Central memory CD4-positive, alpha-beta T cell (primary cell): ENCODE measurements at places on chromosomes 2 and 18.

- peak; percentile 8 for DNase-seq
Observed at GRCh38 chr2:25168256-25169072, at the start of gene POMC. TSS of gene POMC (minus strand) at chr2:25168580. CDS start at chr2:25164772, 3,808 bp downstream.

GRCh38 chr18:10182009-10182624 lies 268.3 kb downstream of the VAPA start:
- no peak for DNase-seq

- DNase-seq: no peak
Observed at GRCh38 chr18:48815179-48815515, 135.6 kb downstream of the SMAD7 start.

- DNase-seq: no peak
Observed at GRCh38 chr2:239603411-239604356, 202.9 kb upstream of the HDAC4 start.

DNA sequence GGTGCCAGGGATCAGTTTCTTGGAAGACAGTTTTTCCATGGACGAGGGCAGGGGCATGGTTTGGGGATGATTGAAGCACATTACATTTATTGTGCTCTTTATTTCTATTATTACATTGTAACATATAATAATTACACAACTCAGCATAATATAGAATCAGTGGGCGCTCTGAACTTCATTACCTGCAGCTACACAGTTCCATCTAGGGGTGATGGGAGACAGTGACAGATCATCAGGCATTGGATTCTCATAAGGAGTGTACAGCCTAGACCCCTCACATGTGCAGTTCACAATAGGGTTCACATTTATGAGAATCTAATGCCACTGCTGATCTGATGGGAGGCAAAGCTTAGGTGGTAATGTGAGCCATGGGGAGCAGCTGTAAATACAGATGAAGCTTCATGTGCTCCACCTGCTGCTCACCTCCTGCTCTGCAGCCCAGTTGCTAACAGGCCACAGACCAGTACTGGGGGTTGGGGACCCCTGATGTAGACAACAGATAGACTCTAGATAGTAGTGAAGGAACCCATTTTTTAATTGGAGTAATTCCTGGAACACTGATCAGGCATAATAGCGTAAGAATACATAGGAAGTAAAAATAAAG lies 41.5 kb upstream of the MC4R start:
- no peak for DNase-seq

DNA sequence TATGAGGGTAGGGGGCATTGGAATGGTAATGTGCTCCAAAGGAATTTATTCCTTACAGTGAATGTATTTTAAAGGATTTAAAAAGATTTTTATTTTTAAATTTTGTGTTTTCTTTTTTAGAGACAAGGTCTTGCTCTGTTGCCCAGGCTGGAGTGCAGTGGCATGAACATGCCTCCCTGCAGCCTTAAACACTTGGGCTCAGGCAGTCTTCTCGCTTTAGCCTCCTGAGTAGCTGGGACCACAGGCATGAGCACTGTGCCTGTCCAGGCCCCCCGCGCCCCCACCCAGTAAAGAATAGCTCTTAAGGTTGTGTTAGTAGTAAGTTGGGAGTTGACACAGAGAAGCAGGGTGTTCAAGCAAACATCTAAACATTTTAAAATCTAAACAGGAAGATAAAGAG lies 36.6 kb downstream of the PHLPP1 start:
- no peak for DNase-seq

- no peak for DNase-seq
Observed at GRCh38 chr2:119852214-119852613, 92.5 kb downstream of the PTPN4 start.

DNA sequence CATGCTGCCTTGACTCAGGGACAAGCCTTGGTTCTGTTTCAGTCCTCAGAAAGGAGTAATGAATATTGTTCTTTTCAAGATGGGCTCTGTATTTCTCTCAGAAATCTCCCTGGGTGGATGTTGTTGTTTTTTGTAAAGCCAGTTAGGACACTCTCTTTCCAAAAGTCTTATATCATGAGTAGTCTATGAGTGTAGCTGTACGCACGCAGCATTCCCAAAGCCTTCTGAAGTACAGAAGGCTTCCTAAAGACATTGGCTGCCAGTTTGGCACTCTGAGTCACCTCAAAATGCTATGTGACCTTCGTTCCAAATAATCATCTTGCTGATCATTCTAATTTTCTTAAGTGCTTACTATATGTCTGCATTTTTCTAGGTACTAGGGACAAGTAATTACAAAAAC lies 16.7 kb upstream of the GTF2A1L start:
- DNase-seq: no peak

DNA sequence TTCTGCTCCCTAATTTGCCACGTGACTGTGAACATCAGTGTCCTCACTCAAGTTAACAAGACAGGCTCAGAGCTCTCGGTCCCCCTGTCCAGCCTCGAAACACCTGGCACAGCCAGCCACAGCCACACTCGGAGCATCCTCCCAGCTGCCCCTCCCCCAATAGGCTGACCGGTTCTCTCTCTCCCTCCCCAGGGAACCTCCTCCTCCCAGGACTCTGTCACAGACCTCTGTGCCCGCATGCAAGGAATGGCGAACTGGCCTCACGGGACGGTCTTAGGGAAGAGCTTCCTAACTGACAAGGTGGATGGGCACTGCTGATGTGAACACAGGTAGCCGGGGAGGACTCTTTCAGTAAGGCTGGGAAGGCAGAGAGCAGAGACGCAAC lies 18.8 kb downstream of the CYP26B1 start:
- no peak for DNase-seq

GRCh38 chr2:236205867-236206645 lies 37.9 kb upstream of the GBX2 start:
- DNase-seq: no peak

GRCh38 chr2:13558368-13558767 lies 841.6 kb downstream of the TRIB2 start:
- no peak for DNase-seq

DNA sequence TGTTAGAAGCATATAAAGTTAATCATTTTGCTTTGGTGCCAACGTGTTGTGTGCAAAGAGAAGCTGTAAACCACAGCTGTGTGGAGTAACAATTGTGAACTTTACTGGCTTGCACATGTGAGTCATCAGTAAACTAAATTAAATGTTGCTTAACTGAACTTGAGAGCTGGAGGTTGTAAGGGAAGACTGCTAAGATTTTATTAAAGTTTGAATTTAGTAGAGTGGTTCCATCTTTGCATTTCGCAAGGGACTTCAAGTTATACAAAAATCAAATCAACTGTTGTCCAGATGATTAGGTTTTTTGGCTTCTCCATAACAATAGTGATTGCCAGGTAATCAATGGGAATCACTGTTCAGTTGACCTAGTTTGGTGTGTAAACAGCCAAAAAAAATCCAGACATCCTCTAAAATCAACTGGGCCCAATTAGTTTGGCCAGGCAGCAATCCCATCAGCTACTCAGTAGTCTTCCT lies 247.4 kb downstream of the MYO3B start:
- DNase-seq: no peak

DNA sequence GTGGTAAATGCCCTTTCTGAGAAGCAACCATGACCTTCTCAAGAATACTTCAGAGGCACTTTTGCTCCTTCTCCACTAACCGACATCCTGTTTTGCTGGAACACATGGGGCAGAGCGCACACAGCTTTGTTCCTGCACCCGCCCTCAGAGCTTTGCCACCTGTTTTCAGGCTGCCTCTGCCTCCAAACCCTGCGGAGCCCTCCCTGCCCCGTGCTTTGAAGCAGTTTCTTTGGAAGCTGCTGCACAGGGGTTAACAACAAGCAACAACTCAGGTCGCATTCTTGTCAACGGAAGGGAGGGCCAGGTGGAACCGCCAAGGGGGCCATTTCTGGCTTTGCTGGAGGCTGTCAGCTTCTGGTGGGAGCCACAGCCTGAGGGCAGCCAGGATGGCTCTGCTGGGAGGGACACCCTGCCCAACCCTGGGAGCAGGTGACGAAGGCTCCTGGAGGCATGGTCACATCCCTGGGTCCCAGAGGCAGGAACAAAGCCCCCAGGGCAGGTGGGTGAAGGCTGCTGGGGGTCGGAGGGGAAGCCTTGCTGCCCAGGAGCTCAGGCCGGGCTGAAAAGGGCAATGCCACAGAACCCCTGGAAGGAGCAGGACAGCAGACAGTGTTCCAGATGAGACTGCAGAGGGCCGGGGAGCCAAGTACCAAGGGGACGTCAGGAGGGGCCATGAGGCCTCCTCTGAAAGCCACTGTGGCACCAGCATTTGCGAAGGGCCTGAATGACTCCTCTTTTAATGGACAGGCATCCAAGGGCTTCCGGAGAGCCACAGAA lies 46.8 kb downstream of the MRPS5 start:
- peak; percentile 76 for DNase-seq

- no peak for DNase-seq
Observed at GRCh38 chr18:44700652-44701051, 20.0 kb downstream of the SETBP1 start.

DNA sequence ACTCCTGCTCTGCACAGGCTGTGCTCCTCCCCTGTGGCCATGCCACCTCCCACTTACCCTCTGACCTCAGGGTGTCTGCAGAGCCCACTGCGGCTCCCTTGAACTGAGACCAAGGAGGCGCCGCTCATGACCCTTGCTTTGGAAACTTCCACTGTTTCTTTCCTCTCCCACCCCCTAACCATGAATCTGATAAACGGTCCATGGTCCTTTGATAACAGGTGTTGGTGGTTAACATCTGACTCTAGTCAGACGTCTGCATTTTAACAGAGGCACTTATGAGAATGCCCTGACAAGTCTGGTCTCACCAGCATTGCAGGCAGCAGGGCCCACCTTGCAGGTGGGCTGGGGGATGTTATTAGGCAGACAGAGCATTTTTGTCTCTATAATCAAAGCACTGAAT lies 113.6 kb upstream of the APCDD1 start:
- DNase-seq: no peak

GRCh38 chr2:237156031-237156856 lies 70.6 kb downstream of the COPS8 start:
- DNase-seq: no peak

DNA sequence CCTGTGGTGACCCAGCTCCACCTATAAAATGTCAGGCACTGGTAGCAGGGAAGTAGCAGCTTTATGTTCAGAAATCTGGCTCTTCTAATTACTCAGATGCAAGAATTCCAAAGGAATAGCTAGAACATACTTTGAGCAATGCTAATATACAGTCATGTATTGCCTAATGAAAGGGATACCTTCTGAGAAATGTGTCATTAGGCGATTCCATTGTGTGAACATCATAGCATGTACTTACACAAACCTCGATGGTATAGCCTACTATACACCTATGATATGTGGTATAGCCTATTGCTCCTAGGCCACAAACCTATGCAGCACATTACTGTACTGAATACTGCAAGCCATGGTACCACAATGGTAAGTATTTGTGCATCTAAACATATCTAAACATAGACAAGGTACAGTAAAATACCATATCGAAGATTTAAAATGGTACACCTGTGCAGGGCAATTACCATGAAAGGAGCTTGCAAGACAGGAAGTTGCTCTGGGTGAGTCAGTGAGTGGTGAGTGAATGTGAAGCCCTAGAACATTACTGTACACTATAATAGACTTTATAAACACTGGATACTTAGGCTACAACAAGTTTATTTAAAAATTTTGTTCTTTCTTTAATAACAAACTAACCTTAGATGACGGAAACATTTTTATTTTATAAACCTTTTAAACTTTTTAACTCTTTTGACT lies 50.3 kb upstream of the ETAA1 start:
- DNase-seq: no peak

GRCh38 chr2:43170405-43171105 lies 55.9 kb downstream of the ZFP36L2 start:
- no peak for DNase-seq

- no peak for DNase-seq
Observed at GRCh38 chr2:88098558-88098900, 29.3 kb downstream of the FABP1 start.

- no peak for DNase-seq
Observed at GRCh38 chr2:189865826-189866225, 81.6 kb downstream of the PMS1 start.

GRCh38 chr18:37144921-37145320 lies 316.0 kb downstream of the KIAA1328 start:
- DNase-seq: no peak

- no peak for DNase-seq
Observed at GRCh38 chr2:1049691-1050090, 99.0 kb downstream of the SNTG2 start.

- no peak for DNase-seq
Observed at GRCh38 chr2:163593982-163594381, 141.8 kb downstream of the FIGN start.

DNA sequence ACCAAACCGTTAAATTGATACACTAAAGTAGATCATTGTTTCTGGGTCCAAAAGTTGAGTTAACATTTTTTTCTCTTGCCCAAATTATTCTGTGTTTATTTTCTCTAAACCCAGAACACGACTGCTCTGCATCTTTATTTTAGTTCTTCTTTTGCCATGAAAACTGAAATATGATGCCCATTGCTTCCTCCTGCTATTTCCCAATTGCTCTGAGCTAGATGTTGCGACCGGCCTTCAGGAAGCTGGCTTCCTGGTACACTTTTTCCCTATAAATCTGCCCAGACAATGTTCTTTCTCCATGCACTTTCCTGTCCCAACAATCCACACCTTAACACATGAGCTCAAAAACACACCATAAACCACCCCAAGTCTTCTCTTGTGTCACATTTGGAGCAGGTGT lies 501.4 kb downstream of the FBXO15 start:
- no peak for DNase-seq

- DNase-seq: no peak
Observed at GRCh38 chr2:134911400-134911785, 7.2 kb upstream of the CCNT2 start.

DNA sequence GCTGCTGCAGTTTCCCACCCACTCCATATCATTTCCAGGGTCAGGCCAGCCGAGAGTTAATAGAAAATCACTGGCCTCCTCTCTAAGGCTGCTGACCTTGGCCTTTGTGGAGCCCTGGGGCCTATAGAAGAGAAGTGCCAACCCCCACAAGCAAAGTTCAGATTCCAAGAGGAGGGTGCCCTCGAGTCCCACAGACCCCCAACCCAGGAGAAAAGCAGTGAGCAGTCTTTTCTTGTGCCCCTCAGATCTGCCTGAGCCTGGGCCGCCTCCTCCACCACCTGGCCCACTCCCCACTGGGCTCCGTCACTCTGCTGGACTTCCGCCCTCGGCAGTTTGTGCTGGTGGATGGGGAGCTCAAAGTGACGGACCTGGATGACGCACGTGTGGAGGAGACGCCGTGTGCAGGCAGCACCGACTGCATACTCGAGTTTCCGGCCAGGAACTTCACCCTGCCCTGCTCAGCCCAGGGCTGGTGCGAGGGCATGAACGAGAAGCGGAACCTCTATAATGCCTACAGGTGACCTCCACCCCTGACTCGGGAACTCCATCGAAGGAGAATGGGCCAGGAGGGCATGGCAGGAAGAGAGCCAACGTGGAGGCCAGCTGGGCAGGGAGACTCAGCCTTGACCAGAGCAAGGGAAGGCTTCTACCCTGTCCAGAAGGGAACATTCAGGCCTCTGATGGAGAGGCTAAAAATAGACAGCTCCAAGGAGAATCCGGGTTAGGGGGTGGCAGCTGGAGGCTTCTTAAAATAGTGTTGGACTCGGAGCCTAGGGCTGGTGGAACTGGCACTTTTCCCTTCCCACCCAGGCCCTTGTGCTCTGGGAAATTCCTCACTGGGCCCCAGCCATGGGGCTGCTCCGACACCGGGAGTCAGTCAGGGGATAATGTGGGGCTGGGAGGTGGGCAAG lies 6.2 kb downstream of the PKDCC start:
- no peak for DNase-seq

- no peak for DNase-seq
Observed at GRCh38 chr2:157938556-157938955, 62.4 kb upstream of the ACVR1 start.
